ENCODE measurements at places on chromosomes 7 and 10.
A peak's percentile ranks its signal among the peaks of the same experiment; 100 is the strongest.

DNA sequence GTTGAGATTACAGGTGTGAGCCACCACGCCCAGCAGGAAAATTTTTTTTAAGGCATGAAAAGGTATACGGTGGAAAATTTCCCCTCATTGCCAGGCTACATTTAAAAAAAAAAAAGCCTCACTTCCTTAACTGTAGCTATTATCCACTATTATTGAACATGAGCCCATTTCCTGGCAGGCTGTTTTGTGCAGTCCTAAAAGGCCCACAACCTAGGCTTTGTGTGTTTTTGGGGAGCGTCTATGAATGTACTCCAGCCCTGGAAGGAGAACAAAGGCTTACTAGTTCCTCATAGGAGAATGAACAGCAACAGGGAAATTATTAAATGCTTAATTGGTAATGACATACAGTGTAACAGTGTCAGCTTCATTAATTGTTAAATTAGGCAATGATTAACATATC is 111.0 kb downstream of the ABLIM1 start:
- no peak for DNase-seq

GRCh38 chr10:62048919-62049623 is 147.6 kb downstream of the ARID5B start:
- peak; percentile 7 for DNase-seq

GRCh38 chr10:75407713-75408508 is 6.3 kb upstream of the ZNF503 start:
- DNase-seq = no peak

DNA sequence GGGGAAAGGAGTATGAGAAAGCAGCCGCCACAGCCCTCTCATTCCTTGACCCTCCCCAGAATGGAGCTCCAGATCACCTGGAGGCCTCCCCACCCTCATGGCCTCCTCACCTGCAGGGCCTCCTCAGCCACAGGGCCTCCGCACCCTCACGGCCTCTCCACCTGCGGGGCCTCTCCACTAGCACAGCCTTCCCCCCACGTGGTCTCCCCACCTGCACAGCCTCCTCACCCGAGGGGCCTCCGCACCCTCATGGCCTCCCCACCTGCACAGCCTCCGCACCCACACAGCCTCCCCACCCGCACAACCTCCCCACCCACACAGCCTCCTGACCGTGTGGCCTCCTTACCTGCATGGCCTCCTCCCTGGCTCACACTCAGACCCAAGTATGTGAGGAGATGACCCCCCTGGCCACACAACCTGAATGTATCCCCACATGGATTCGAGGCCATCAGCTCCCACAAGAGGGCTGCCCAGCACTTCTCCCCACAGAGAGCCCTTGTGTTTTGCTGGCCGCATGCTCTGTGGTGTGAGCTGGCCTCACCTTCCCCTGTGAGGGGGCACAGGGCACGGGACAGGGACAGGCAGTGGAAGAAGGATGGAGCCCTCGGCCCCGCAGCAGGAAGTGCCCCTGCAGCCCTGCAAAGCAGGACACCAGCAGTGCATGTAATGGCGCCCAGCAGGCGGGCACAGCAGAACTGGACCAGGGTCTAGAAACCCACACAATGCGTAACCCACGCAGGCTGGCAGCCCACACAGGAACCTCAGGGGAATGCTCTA is 3.1 kb downstream of the DIP2C start:
- DNase-seq = no peak

DNA sequence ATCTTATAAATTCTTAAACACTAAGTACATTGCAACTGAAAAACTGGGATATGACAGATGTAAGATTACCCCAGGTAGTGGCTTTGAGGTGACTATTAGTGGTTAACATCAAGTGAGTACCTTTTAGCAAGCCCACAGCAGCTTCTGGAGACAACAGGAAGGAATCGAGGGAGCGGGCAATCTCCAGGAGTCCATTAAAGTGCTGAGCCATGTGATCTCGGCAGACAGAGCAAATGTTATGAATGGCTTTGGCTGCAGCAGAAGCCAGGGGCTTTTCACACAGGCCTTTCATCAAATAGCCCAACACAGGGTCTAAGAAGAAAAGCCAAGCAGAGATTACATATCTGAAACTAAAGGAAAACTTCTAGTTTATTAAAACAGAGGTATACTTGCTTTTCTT is 48.9 kb downstream of the IRF5 start:
- DNase-seq = no peak

DNA sequence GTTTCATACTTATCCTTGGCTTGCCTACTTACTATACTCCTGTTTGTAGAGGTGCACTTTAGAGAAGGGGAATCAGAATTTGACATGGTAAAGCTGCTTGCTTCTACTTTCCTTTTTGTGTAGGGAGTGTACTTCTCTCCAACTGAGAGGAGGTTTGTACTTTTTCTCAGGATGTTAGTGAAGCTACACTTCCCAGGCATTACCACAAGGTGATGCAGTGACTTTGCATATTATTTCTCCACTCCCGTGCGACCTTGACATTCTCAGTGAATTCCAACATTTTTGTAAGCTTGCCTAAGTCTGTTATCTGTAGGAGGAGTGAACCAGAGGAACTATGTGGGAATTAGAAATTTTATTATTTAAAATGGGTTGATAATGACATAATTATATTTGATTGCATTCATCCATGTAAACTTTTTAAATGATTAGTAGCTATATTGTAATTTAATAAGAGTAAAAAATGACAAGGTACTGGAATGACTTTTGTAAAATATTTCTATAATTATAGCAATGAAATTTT is 5.2 kb downstream of the TAX1BP1 start:
- DNase-seq = peak; percentile 47

DNA sequence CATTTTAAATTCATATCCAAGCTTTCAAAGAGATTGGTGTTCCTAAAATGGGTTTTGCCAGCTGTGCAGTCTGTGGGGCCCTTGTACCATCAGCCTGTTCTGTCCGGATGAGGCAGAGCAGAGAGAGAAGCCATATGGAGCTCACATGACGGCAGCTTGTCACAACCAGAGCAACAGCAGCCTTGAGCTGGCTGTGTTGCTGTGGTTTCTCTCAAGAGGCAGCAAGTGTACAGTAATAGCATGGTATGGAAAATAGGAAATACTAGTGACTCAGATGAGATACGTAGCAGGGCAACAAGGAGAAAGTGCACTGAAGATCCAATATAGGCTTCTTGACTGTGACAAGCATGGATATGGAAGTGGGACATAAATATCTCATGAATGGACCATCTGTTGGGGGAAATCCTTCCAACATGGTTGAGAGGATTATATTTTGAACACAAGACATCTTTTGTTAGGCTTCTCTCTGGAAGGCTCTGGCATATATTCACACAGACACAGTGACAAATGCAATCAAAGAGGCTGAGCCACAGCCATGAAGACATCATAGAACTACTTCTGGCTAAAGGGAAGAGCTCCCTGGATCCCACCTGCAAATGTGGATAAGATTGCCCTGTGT is 251.0 kb upstream of the TAC1 start:
- no peak for DNase-seq

GRCh38 chr10:110355141-110355831 is 50.6 kb upstream of the SMNDC1 start:
- no peak for DNase-seq

GRCh38 chr7:108201766-108202165 is 71.6 kb upstream of the LAMB4 start:
- DNase-seq = peak; percentile 16

DNA sequence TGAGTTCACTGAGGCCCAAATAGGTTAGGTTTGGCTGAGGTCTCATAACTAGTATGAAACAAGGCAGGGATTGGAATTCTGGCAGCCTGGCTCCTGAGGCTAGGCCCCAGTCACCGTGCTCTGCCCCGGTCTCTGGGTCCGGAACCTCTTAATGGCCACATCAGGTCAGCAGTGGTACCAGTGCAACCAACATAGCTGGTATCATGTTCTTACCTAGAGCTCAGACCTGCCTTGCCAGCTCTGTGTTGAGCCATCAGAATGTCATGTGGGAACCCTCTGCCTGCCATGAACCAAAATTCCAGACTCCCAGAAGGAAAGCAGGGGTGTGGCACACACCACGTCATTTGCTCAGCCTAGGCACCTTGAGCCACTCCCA is 56.5 kb downstream of the ZNF467 start:
- no peak for DNase-seq

- no peak for DNase-seq
These were observed 1.0 kb downstream of the CRTAC1 start for GRCh38 chr10:98029149-98030092.

DNA sequence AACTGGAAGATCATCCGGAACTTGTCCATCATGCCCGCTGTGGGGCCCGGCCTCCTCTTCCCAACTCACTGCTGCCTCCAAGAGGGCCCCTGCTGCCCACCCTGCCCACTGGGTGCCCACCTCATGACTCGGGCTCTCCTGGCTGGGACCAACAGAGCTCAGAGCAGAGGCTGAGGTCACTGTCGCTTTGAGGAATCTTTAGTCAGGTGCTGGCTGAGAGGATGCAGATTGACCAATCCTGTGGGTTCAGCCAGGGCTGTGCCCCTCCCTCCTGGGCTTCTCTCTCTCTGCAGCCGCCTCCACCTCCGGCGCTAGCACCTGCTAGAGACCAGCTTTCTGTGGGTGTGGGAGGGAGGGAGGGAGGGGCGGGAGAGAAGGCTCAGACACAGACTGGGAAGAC is at the start of gene CALHM1:
CALHM1 (minus strand) TSS at position 181 of the 400 bp plus-strand sequence; CDS start at position 32, 149 bp downstream.
- no peak for DNase-seq

- DNase-seq = no peak
These were observed 311.1 kb upstream of the ADARB2 start for GRCh38 chr10:2048337-2048973.

DNA sequence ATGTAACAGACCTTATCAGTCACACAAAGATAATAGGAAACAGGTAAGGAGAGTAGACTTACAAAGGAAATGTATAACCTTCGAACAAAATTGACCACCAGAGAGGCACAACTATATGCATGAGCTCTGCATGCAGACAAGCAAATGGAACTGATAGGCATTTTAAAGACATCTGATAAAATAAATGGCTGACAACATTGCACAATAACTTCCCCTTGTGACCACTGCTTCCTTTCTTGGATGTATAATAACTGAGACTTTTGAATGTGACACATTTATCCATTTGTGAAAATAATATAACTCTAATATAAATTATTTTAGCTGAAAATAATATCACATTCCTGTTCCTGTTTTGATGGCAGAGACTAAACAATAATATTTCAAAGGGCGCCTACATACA is 654.2 kb upstream of the STEAP1 start:
- no peak for DNase-seq

DNA sequence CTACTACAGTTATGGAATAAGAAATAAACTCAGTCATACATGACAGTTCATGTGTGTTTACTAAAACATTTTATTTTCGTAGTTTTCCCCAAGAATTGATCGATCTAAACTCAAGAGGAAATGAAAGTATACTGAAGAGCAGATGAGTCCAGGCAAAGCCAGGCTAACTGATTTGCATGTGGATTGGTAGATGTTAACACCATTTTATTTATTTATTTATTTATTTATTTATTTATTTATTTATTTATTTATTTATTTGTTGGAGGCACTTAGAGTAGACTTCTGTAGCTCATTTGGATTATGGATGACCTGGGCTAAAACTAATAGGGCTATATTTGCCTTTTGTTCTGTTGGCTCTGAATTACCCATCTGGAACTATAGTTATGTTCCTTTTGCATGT is 68.5 kb upstream of the DKK1 start:
- DNase-seq = no peak

GRCh38 chr7:4174451-4174850 is 507.6 kb upstream of the FOXK1 start:
- DNase-seq = no peak

- DNase-seq = no peak
These were observed 9.4 kb upstream of the ZC3HAV1 start for GRCh38 chr7:139118805-139119485.

- DNase-seq = no peak
These were observed 149.1 kb upstream of the CALCR start for GRCh38 chr7:93723424-93724124.

DNA sequence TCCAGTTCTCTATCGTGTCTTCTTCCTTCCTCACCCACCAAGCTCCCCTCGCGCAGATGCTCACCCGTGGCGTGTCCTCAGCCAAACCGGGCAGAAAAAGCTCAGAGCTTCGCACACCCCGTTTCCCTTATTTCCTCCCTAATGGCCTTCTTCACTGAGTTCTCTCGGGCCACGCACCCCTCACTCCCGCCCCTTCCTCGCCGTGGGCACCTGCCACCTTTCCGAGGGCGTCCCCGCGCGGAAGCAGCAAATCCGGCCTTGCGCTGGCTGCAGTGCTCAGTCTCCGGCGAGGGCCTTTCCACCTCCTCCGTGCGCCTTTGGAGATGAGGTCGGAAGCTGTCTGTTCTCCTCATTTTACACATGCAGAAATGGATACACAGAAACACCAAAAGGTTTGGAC is 12.4 kb upstream of the CALML3 start:
- DNase-seq = no peak

DNA sequence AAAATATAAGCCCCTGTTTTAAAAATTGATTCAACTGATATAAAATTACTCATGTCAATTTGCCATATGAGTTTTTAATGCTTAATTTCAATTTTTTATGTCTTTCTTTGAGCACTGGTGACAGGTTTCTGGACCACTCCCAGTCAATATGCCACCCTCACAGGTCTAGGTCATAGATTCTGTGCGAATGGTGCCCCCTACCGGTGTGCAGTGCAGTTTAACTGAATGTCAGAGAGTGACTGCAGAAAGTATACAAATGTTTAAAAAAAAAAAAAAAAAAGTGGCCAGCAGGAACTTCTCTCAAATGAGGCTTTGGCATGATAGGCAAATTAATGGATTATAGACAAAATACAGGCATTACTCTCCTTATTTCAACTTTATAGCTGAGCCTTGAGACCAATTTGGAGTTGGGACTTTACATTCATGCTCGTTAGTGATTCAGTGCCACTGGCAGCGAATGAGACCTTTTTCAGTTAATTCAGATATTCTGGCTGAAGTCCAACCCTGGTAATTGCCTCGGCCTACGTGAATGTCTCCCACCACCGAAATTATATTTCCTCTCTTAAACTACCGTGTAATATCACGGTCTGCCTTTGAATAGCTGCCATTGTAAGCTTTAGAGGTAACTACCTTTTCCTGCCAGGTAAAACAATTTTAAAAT is 427.6 kb downstream of the PHTF2 start:
- DNase-seq = peak; percentile 66

GRCh38 chr10:59793919-59794318 is 40.7 kb upstream of the MRLN start:
- DNase-seq = no peak

- DNase-seq = no peak
These were observed 52.2 kb upstream of the SEC61G start for GRCh38 chr7:54811041-54811845.

GRCh38 chr7:92824450-92824849 is 11.9 kb downstream of the CDK6 start:
- DNase-seq = no peak

GRCh38 chr10:133267829-133268228 is 8.8 kb downstream of the ADAM8 start:
- no peak for DNase-seq
